ENCODE measurements at places on chromosomes 5 and 9.

GRCh38 chr9:69325409-69326212 is 596 bp downstream of the ENTREP1 start:
- DNase-seq = no peak

DNA sequence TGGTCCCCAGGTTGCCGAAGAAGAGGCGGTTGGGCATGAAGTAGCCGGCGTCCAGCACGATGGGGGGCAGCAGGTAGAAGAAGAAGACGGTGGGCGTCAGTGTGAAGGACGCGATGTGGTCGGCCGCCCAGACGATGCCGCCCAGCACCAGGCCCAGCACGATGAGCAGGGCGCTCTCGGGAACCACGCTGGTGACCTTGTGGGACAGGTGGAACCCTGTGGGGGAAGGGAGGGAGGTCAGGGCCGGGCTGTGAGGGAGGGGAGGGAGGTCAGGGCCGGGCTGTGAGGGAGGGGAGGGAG is 32.4 kb downstream of the SLC9A3 start:
- DNase-seq = no peak

- no peak for DNase-seq
These were observed 33.1 kb upstream of the SETD9 start for GRCh38 chr5:56876327-56876726.

- DNase-seq = no peak
These were observed 101.8 kb downstream of the EHMT1 start for GRCh38 chr9:137720571-137721110.

DNA sequence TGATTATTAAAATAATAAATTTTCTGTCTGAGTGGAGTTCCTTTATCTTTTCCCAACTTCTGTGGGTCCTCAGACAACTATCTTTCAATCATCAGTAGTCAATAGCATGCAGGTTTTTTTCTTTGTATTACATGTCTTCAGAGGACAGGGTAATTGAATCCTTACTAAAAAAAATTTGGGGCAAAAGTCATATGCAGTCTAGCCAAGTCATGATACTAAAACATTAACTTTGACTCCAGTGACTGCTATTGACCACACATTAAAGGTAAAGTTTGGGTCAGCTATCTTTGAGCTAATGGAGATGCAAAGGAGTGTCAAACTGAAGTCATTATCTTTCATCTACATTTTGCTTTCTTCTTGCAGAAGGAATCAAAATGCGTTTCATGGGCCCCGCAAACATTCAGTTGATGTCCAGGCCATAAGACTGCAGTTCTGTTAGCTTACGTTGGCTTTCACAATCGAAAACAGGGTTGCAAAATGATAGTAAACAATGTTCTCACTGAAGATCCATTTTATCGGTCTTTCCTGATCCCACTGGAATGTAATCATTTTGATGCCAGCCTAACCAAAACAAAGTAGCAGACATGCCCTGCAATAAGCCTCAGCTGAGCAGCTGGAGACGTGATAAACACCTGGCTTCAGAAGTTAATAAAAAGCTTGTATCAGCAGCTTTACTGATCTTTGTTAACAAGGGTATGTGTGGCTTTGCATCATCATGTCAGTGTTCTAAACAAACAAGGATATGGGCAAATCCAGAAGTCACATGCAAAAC is 186.1 kb upstream of the PRLR start:
- DNase-seq = no peak

GRCh38 chr9:72476617-72477437 is 44.6 kb upstream of the TMC1 start:
- DNase-seq = peak; percentile 4

GRCh38 chr9:86027767-86028166 is 71.6 kb downstream of the GOLM1 start:
- DNase-seq = no peak

- no peak for DNase-seq
These were observed 631.8 kb downstream of the BNC2 start for GRCh38 chr9:16238623-16239138.

DNA sequence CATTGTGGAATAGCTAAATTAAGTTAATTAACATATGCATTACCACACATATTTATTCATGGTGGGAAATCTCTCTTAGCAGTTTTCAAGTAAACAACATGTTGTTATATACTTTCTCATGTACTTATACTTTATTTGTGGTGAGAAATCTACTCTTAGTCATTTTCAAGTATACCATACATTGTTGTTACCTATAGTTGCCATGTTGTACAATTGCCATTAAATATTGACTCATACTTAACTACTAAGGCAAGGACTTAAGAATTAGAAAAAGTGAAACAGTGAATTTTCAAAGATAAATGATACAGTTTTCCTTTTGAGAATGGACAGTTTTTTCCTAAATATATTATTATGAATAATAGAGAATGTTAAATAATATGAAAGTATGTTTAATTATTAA is 27.7 kb downstream of the UGCG start:
- no peak for DNase-seq

GRCh38 chr5:11468334-11469039 is 435.8 kb downstream of the CTNND2 start:
- no peak for DNase-seq

GRCh38 chr5:83988293-83988685 is 267.6 kb upstream of the HAPLN1 start:
- no peak for DNase-seq

- no peak for DNase-seq
These were observed 75.2 kb downstream of the TENT4A start for GRCh38 chr5:6788439-6788838.

DNA sequence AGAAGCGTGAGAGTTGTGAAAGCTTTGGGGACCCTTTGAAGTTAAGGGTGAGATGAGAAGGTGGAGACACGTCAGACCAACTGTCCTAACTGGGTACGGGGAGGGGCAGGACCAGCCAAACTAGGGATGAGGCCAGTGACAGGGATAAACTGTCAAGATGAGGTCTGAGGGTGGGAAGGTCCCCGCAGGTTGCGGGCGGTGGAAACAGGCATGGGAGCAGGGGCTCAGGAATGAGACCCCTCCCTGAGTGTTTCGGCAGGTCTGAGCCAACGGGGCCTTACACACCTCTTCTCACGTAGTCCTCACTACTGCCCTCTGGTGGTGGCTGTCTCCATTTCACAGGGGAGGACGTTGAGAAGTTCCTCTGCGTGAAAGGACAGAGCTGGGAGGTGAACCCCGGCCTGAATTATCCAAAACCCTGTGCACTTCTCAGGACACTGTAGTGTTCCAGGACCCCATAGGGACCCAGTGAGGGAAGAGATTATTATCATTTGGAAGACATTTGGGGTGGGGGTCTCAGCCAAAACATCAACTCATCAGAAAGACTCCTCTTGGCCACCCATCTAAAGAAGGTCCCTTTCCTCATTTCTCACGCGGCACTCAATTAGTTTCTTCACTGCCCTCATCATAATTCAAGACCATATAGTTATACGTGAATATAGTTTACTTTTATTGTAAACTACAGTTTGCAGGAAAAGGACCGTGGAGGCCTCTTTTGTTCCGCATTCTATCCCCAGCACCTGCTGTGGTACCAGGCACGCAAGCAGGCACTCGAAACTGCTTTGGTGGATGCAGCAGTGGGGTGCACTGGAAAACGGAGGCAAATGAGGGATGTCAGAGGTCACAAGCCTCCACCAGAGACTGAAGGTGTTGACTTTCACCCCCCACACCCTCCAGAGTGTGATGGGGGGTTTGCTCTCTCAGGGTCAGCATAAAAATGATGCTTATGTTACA is 21.7 kb upstream of the NANS start:
- DNase-seq = peak; percentile 88

DNA sequence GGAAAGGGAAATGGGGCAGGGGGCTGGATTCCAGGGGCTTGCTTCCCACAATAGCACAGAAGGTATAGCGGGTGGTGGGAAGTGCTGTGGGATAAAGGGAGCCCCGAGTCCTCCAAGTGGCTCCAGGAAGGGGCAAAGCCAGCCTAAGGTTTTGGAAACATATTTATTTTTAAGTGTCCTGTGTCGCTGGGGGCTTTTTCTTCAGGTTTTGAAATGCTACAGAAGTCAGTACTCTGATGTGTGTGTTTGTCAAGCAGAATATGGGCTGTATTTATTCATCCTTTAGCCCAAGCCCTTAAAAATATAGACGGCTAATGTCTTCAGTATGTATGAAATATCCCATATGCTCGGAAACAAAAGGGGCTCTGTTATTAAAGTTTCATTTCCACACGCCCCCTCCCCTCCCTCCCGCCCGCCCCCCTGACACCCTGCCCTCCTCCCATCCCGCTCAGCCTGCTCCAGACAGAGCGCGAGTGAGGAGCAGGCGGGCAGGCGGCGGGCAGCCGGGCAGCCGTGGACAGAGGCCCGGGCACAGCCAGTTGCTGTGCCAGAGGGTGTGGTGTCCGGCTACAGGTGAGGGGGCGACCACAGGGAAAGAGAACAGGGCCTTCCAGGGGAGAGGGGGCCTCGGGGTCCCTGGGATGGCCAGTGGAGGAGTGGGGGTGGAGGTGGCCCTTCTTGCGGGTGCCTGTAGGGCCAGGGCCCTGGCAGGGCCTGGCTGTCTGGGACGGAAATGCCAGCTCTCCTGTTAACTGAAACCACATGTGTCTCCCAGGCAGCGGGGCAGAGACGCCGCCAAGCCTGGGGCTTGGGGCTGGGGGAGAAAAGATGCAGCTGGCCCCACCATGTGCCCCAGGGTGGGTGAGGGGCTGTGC is 39.6 kb upstream of the SYNPO start:
- no peak for DNase-seq

- no peak for DNase-seq
These were observed 72.3 kb downstream of the XRCC4 start for GRCh38 chr5:83149671-83150070.

DNA sequence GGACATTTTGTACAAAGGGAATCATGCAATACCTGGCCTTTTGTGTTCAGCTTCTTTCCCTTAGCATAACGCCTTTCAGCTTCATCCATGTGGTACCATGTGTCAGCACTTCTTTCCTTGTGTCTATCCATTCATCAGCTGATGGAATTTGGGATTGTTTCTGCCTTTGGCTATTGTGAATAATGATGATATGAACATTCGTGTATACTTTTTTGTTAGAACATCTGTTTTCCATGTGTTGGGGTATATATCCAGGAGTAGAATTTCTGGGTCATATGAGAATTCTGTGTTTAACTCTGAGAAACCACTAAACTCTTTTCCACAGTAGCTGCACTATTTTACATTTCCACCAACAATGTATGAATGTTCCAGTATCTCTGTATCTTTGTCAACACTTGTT is 14.8 kb upstream of the PRRC2B start:
- no peak for DNase-seq

DNA sequence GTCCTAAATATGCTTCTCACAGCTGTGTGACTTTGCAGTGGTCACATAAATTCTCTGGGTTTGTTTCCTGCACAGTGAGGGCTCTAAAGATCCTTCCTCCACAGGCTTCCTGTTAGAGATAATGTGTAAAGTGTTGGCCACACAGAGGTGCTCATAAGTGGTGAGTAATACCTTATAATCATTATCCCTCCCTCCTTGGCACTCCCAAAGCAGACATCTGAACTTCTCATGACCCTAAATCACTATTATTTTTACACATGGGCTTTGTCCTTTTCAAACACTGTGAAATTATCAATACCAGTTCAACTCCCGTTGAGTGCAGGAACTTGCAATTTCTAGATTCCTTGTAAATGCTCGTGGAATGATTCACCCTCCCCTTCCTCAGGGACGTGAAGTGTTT is 100.2 kb downstream of the BRINP1 start:
- no peak for DNase-seq

GRCh38 chr5:31924005-31924404 is 250.1 kb downstream of the GOLPH3 start:
- no peak for DNase-seq

DNA sequence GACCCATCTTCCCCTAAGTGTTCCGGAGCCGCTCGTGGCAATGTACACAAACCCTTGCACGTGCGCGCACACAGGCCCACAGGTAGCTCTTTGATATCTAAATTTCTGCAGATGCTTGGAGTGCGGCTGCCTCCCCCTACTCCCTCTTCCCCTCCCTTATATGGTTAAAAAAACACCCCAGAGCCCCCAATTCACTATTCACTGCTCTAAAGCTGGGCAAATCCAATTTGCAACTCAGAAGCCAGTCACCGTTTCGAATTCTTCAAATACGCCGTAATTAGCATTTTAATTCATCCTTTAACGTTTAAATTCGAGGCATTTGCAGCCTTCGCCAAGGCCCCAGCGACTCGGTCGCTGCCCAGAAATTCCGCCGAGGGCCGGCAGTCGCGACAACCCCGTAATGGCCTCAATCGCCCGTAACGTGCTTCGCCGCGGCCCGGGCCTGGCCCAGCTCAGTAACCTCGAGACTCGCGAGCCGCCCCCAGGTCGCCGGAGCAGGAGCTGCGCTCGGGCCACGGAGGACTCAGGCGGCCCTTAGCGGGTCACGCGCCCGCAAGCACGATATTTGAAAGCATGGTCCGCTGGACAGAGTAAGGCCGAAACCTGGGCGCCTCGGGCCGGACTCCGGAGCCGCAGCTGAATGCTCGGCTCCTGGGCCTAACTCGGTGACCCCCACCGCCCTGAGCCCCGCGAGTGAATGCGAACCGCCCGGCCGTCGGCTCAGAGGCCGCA is 1.3 kb downstream of the IRX2 start:
- no peak for DNase-seq

DNA sequence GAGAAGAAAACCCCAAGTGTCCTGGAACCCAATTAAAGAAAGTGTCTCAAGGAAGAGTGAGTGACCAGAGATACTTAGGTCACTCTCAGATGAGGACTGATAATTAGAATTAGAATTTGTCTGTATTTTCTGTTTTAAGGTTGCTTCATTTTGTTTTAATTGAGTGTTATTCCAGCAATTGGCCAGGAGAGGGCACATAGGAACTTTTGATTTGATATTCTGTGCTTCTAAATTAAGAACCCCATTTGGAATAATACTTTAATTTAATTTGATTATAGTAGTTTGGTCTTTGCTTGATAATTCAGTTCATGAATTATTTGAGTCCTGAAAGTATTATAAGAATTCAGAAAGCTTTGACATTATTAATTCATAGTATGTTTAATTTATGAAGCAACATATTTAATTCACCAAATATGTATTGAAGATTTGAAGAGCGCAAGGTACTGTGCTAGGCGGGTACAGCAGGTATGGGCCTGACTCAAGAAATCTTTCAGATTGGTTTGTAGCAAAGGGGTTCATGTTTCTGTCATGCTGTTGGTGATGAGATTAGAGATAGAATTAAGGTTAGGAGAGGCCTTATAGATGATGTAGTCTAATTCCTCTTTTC is 4.9 kb downstream of the MRPL22 start:
- no peak for DNase-seq

GRCh38 chr5:1797103-1797800 is 2.4 kb downstream of the MRPL36 start:
- DNase-seq = no peak

- no peak for DNase-seq
These were observed 261.5 kb downstream of the CEMIP2 start for GRCh38 chr9:71506821-71507220.

GRCh38 chr9:14322211-14323082 is 8.5 kb upstream of the NFIB start:
- peak; percentile 42 for DNase-seq

DNA sequence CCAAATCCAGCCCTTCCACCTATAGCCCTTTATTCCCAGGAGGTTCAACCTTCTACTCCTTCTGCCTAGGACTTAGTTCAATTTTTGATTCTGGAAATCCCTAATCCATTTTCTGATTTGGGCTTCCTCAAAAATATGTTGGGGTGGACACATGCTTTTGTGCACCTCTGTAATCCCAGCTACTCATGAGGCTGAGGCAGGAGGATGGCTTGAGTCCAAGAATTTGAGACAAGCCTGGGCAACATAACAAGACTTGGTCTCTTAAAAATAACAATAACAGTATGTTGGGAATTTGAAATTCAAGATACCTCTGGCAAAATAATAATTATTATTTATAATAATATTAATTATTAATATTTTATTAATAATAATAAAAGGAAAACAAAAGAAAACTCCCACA is 188.7 kb upstream of the TLE4 start:
- no peak for DNase-seq

GRCh38 chr9:93906195-93906880 is 48.8 kb downstream of the BARX1 start:
- no peak for DNase-seq
